ENCODE measurements at places on chromosomes 11 and 22.

- DNase-seq: no peak
These were observed 157.5 kb downstream of the ST3GAL4 start for GRCh38 chr11:126512741-126513715.

DNA sequence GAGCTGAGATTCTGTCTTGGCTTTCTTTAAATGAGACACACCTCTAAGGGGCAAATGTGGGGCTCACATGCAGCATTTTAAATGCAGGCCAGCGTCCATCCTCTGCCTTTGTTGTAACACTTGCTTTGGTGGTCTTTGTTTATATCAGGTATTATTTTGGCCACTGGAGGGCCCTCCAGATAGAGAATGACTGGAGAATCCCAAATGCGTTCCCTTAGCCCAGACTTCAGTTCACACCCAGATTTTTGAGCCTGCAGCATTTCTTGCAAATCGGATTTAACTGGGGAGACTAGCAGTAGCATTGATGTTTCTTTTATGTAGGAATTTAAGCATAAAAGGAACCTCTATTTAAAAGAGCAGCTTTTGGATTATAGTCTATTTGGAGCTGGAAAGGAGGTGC is 200.2 kb upstream of the SORL1-AS1 start:
- no peak for DNase-seq

DNA sequence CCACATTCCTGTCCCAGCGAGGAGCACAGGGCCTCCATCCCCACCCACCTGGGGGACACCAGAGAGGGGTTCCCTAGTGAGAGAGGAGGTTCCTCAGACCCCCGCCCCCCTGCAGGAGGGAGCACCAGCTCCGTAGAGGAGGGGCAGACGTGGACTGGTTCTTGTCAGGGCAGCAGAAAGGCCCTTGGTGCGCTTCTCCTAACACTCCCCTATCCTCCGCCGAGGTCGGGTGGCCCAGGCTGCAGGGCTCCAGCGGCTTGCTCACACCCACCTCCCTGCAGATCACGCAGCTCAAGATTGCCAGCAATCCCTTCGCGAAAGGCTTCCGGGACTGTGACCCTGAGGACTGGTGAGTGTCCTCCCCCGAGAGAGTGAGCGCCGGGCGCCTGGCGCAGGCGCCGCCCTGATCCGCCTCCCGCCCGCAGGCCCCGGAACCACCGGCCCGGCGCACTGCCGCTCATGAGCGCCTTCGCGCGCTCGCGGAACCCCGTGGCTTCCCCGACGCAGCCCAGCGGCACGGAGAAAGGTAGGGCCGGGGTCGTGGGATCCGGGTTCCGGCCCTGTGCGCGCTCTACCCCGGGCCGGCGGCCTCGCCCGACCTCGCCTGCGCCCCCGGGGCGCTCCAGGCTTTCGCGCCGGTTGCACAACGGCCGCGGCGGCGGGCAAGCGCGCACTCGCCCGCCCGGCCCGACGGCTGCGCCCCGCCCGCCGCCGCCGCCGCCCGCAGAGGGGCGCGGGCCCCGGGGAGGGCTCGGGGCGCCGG is 5.1 kb downstream of the TBX1 start:
- DNase-seq: no peak

DNA sequence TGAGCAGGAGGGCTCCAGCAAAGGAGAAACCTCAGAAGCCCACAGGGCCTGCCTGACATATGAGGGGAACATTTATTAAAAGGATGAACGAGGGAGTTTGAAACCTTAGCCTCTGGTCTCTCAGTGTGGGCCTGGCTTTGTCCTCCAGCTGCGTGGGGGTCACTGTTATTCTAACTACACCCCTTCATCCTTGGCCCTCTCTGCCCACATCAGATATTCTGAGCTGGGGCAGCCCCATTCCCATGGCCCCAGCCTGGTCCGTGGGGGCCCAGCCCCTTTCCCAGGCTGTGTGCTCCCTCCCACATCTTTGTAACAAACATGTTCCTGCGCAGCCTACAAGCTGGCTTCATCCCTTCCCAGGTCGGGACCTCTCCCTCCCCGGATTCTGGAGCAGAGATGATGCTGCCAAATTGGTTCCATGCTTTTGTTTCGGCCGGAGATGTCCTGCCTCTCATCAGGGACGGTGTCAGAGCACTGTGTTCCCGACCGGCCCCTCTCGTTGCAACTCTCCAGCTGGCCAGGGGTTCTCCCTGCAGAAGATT is 4.0 kb downstream of the FXYD6 start:
- DNase-seq: no peak

GRCh38 chr11:75369560-75370255 is 18.2 kb upstream of the ARRB1 start:
- peak; percentile 30 for DNase-seq

DNA sequence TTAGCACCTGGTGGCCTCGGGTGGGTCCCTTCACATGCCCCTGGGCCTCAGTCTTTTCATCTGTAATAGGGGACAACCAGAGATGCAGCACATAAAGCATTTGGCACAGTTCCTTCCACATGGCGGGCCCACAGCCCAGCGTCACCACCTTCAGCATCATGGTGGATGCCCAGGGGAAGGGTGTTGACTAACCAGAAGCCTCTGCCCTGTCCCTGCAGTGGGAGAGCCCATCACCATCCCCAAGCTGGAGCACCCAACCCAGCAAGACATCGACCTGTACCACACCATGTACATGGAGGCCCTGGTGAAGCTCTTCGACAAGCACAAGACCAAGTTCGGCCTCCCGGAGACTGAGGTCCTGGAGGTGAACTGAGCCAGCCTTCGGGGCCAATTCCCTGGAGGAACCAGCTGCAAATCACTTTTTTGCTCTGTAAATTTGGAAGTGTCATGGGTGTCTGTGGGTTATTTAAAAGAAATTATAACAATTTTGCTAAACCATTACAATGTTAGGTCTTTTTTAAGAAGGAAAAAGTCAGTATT is 14.8 kb upstream of the UVRAG start:
- no peak for DNase-seq

DNA sequence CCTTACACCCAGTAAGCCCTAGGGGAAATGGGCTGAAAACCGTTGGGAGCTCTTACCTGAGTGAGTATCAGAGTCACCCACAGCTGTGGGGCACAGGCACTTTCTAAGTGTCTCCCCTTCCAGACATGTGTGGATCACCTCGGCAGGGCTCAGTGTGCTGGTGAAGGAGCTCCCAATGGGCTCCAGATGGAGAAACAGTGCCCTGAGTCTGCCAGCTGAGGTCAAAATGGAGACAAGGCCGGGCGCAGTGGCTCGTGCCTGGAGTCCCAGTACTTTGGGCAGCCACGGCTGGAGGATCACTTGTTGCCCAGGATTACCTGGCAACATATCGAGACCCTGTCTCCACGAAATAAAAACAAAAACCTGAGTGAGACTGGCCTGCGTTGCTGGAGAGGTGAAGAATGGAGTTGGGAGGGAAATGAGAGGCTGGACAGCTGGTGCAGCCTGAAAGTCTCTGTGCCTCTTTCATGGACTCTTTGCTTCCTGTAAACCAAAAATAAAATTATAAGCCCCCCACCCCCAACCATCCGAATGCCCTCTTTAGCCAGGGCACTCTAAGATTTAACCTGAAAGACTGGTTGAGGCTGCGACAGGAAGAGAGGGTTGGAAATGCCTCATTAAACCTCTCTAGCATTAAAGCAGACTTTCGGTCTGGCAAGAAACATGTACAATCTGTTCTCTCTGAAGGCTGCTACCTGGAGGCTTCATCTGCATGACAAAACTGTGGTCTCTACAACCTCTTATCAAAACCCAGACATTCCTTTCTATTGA is 111.8 kb downstream of the SNX19 start:
- DNase-seq: no peak

- no peak for DNase-seq
These were observed 612 bp upstream of the BIRC2 start for GRCh38 chr11:102346456-102346747.

DNA sequence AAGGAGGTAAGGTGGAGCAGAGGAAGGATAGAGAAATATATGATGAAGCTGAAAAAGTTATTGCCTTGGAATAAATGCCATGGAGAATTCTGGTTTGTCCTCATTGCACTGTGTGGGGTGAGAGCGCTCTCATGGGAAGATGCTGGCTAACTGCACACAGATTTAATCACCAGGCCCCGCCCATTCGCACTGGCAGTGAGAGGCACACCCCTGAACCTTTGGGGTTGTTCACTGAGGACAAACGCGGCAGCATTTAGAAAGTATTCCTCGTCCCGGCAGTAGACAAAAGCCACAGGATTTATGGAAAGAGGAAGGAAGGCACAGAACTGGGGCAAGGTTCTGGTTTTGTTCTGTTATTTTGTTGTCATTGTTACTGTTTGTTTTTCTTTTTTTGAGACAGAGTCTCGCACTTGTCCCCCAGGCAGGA is 70.2 kb downstream of the MED15 start:
- no peak for DNase-seq

- DNase-seq: no peak
These were observed 26.8 kb downstream of the MIAT start for GRCh38 chr22:26684168-26684567.

- no peak for DNase-seq
These were observed 40.3 kb downstream of the ARHGAP42 start for GRCh38 chr11:100727410-100727809.

DNA sequence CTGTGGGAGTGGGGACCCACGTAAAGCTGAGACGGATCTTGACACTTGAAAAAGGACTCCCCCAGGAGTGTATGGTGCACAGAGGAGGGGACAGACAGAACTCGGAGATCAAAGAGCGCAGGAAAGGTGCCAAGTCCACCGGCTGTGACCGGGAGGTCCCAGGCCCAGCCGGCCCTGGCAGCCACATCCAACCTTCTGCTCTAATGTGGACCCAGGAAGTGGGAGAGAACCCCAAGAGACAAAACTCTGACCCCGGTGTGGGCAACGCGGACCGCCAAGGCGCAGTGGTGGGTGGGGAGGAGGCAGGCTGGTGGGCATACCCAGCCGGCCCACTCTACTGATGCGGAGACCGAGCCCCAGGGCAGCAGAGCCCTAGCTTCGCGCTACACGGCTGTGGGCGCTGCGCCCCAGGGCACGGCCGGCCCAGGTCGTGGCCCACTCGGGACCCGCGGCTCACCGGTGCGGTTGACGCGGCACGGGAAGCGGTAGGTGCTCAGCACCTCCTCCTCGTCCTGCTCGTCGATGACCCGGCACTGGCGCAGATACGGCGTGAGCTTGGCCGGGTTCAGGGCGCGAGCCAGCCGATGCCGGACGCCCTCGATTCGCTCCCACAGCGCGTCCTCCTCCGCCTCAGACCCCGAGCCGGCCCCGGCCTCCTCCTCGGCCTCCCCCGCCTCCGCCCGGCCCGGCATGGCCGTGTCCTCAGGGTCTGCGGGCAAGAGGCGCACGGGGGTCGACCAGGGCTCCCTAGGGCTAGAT is 527 bp downstream of the CARD10 start:
- no peak for DNase-seq

DNA sequence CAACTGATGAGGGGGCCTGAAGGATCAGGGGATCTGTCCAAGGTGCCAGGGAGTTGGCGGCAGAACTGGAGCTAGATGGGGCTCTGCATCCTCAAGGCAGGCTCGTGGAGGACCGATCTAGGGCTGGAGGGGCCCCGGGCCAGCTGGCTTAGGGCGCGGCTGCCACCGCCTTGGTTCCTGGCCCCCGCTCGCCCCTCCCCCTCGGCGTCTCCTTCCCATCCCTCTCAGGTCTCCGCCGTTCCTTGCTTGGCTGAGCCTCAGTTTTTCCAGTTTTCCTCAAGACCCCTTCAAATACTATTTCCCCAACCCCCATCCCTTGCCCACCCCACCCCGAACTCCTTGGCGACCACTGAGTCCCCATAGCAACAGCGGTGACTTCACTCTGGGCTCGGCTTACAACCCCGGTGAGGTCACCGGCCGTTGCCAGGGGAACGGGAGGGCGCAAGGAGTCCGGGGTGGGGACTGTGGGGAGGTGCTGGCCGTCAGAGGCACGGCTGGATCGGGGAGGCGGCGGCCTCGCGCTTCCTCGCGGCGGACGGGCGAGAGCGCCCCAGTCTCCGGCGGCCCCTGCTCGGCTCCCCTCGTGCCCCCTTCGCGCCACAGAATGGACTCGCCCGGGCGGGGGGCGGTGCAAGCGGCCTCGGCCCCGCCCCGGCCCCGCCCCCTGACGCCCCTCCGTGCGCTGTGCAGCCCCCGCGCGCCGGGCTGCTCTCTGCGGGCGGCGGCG is 7.5 kb downstream of the FREY1 start:
- DNase-seq: peak; percentile 92

DNA sequence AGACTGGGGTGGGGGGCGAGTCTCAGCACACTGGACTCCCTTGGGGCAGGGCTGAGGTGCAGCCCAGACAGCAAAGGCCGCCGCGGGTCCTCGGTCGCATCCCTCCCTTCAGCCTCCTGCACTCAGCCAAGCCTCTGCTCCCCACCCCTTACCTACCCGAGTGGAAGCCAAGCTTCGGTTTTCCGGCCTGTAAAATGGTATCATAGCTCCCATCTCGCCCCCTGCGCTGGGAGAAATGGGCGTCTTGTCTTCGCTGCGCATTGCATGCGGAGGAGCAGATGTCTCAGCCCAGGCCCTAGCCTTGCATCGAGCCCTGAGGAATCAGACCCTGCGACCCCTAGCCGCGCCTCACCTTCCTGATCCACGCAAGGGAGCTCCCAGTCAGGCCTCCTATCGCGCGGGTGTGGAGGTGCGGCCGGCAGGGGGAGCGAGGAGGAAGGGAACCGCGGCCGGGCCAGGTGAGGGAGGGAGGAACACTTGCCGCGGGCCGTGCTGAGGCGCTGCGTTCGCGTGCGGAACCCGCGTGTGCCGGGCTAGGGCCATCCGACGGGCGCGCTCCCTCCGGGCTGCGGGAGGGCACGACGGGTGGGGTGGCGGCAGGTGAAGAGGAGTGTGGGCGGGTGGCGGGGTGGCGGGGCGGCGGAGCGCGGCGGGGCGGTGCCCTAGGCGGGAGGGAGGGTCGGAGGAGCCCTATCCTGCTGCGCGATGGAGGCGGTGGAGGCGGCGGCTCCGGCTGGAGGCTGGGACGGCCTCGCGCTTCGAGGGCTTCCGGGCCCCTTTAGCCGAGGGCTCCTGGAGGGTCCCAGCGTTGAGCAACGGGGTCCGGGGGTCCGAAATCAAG is 4.1 kb upstream of the TBX1 start:
- DNase-seq: no peak

GRCh38 chr11:121489823-121490222 is 37.1 kb upstream of the SORL1-AS1 start:
- no peak for DNase-seq

DNA sequence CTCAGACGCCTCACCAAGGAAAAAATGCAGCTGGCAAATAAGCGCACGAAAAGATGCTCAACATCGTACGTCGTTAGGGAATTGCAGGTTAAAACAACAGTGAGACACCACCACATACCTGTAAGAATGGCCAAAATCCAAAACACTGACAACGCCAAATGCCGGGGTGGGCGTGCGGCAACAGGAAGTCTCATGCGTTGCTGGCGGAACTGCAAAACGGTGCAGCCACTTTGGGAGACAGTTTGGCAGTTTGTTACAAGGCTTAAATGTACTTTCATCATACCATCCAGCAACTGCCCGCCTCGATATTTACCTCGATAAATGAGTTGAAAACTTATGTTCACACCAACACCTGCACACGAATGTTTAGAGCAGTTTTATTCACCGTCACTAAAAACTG is 7.5 kb upstream of the CTSD start:
- no peak for DNase-seq
